Activated CD4-positive, alpha-beta memory T cell treated with anti-CD3 and anti-CD28 coated beads, Interleukin-2, amount 10 ng/mL, durations not matched to agents 7 days and 5 days (primary cell): ENCODE measurements at places on chromosomes 16 and 17. TPM values are rescaled to one million over a fixed set of nuclear protein-coding genes. Genes with fewer than 3 reads are reported as not detected.

ALG1 gene
- total RNA-seq = 18.7 TPM

GNGT2 gene
- 22.7 TPM for total RNA-seq

CD79B gene
- total RNA-seq = 50.2 TPM

TBX21 gene
- total RNA-seq = 61.1 TPM

MC1R gene
- total RNA-seq = 4.1 TPM

CNTNAP4 gene
- not detected for total RNA-seq

HBQ1 gene
- total RNA-seq = not detected

CHST4 gene
- total RNA-seq = not detected

PPL gene
- total RNA-seq = not detected

SLC6A4 gene
- 0.13 TPM for total RNA-seq

MYADML2 gene
- not detected for total RNA-seq

DNA sequence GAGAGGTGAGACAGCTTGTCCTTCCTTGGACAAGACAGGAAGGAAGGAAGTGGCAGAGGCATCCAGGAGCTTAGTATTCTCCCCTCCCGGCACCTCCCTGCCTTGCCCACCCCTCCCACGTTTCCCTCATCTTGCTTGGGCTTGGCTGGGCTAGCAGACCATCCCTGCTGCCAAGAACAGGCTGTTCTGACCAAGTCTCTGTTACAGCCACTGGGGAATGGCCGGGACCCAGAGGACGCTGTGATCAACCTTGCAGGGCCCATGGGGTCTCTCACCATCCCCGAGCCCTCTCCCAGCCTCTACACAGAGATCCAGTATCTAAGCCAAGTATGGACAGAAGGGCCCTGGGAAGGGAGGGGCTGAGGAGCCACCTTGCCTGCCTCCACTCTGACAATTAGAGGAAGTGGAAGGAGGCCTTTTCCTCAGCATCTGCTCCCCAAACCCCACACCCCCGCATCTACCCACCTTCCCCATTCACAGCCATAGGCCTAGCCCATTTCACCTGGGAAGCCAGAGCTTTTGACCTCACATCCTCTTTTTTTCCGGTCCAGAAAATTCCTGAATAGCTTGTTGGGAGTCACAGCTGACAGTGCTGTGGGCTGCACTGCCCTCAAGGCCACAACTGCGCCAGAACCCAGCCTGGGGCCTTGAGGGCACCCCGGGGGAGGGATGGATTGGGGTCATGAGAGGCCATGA lies 14.1 kb downstream of the CD300LG start:
- no peaks in the 10 kb centered on the region for H3K36me3 ChIP-seq
- H3K4me3 ChIP-seq = no peak overlapping the region
- no peaks in the 10 kb centered on the region for H3K4me1 ChIP-seq
- H3K27ac ChIP-seq = no peak overlapping the region
- DNase-seq = no peak

DNA sequence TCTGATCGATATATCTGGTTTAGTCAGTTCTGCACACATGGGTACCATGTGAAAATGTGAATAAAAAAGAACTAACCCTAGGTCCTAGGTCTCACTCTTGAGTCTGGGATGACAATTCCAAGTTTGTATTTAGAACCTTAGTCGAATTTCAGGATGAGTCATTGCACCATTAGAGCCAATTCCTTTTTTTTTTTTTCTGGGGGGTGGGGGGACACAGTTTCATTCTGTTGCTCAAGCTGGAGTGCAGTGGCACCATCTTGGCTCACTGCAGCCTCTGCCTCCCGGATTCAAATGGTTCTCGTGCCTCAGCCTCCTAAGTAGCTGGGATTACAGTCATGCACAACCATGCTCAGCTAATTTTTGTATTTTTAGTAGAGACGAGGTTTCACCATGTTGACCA lies 41.6 kb downstream of the SPAG9 start:
- H3K27me3 ChIP-seq = no peaks in the 10 kb centered on the region
- H3K27ac ChIP-seq = no peak overlapping the region
- H3K36me3 ChIP-seq = peaks cover 24% of the 10 kb centered on the region
- no peak overlapping the region for H3K4me3 ChIP-seq
- H3K4me1 ChIP-seq = peaks cover 2% of the 10 kb centered on the region

- no peaks in the 10 kb centered on the region for H3K27me3 ChIP-seq
- peak overlapping the region; percentile 95 for H3K27ac ChIP-seq
- H3K4me1 ChIP-seq = peaks cover 89% of the 10 kb centered on the region
Measured at GRCh38 chr16:68074850-68075555, 10.2 kb upstream of the NFATC3 start.

DNA sequence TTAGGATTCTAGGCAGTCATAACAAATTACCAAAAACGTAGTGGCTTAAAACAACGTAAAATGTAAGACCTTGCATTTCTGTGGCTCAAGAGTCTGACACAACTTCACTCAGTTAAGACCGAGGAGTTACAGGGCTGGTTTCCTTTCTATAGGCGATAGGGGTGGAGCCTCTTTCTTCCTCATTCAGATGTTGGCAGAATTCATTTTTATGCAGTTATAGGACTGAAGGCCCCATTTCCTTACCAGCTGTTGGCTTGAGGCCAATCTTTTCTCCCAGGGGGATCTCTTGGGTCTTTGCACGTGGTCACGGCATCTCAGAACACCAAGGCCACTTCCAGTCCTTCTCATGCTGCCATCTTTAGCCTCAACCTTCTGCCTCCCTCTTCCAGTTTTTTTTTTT lies 145.2 kb downstream of the KCNJ2 start:
- no peak overlapping the region for H3K4me3 ChIP-seq
- H3K27me3 ChIP-seq = no peaks in the 10 kb centered on the region
- H3K27ac ChIP-seq = no peak overlapping the region
- no peaks in the 10 kb centered on the region for H3K36me3 ChIP-seq
- DNase-seq = no peak

DNA sequence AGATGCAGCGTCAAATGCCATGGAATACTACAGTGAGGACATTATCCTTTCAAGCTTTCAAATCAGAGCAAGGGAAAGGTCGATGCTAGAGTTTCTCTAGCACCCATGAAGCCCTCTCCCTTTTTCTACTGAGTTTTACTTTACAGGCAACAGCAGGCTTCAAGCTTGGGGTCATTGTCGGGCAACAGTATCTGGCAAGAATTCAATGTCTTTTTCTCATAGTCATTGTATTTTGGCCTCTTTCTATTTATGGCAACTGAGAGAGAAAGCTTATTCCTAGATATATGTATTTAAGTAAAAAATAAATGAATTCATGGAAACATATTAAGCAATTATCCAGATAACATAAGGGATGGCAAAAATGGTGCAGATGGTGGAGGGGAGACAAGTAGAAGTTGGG lies 364 bp upstream of the CETP start:
- no peak overlapping the region for H3K4me3 ChIP-seq
- no peak overlapping the region for H3K27ac ChIP-seq
- peaks cover 3% of the 10 kb centered on the region for H3K27me3 ChIP-seq
- H3K4me1 ChIP-seq = peaks cover 19% of the 10 kb centered on the region

GRCh38 chr17:65560628-65561451 lies 608 bp downstream of the AXIN2 start:
- peak overlapping the region; percentile 62 for H3K27ac ChIP-seq
- H3K36me3 ChIP-seq = no peaks in the 10 kb centered on the region
- H3K4me1 ChIP-seq = peaks cover 20% of the 10 kb centered on the region
- DNase-seq = peak; percentile 71

DNA sequence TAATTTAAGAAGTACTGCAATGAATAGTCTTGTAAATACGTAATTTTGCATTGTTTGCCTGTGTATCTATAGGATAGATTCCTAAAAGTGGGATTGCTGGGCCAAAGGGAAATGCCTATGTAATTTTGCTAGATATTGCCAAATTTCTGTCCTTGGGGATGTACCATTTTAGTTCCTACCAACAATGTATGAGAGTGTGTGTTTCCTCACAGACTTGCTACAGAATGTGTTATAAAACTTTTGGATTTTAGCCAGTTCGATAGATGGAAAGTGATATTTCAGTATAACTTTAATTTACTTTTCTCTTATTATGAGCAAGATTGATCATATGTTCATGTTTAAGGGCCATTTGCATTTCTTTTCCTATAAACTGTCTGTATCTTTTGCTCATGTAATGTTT lies 8.3 kb downstream of the TANGO6 start:
- H3K36me3 ChIP-seq = no peaks in the 10 kb centered on the region
- no peak for DNase-seq
- no peak overlapping the region for H3K4me3 ChIP-seq
- H3K27ac ChIP-seq = no peak overlapping the region

- H3K4me1 ChIP-seq = no peaks in the 10 kb centered on the region
- H3K4me3 ChIP-seq = no peak overlapping the region
- no peaks in the 10 kb centered on the region for H3K27me3 ChIP-seq
- DNase-seq = no peak
- H3K36me3 ChIP-seq = no peaks in the 10 kb centered on the region
- no peak overlapping the region for H3K27ac ChIP-seq
Measured at GRCh38 chr16:62701426-62701825, 665.2 kb upstream of the CDH8 start.

- peaks cover 48% of the 10 kb centered on the region for H3K36me3 ChIP-seq
- peak overlapping the region; percentile 93 for H3K27ac ChIP-seq
- no peaks in the 10 kb centered on the region for H3K27me3 ChIP-seq
- peak; percentile 55 for DNase-seq
Measured at GRCh38 chr17:78355045-78355641, 4.7 kb downstream of the SOCS3 start.

GRCh38 chr17:51612692-51613091 lies 352.3 kb downstream of the UTP18 start:
- no peaks in the 10 kb centered on the region for H3K4me1 ChIP-seq
- DNase-seq = no peak

GRCh38 chr16:89958068-89958467 lies 9.5 kb downstream of the DEF8 start:
- DNase-seq = no peak
- no peaks in the 10 kb centered on the region for H3K27me3 ChIP-seq
- peaks cover 11% of the 10 kb centered on the region for H3K36me3 ChIP-seq
- H3K27ac ChIP-seq = no peak overlapping the region

- no peak overlapping the region for H3K4me3 ChIP-seq
- DNase-seq = no peak
Measured at GRCh38 chr17:29870836-29871465, 59.1 kb downstream of the SSH2 start.

DNA sequence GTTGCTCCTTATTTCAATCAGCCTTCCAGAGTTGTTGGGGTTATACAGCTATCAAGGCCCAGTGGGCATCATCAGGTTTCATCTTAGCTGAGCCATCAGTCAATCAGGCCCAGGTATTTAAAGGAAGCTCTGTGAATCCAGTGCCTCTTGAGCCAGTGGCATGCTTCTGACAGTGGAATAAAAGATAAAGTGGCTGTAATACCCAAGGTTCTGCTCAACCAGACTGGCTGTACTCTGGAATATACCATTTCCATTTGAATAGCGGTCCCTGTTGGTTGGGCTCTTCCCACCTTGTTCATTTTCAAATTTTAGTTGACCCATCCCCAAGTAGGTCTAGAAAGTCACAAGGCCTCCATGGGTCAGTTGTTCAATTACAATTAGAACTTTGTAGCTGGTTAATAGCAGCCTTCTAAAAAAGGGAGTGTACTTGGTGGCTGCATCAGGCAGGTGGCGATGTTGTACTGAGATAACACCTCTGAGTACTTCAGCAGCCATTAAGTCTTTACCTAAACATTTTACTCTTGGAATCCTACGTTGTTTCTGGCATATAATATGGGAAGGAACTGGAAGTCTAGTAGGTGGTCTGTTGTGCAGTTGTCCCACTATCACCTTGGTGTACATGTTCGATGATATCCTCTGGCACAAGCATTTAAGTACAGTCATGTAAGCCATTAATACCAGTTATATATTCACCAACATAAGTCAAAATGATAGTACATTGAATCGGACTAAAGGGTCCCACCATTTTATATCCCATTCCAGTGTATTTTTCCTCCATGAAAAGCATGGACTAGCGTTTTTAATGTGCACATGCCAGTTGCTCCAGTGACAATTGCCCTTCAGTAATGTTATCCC lies 294.1 kb downstream of the BCAS3 start:
- no peak overlapping the region for H3K4me3 ChIP-seq
- no peaks in the 10 kb centered on the region for H3K4me1 ChIP-seq

DNA sequence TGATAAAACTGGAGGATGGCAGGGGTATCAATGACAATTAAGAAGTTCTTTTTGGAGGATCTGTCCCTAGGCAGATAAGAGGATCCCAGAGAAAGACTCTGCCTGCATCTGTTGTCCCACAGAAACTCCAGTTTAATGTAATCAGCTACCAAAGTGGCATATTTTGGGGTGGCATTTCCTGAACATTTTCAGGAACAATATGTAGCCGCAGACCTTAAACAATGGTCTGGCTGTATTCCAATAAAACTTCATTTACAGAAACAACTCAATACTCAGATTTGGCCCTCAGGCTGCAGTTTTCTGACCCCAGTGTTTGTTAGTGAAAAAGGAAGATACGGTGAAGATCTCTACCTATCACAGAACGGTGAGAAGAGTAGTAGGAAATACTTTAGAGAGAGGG lies 46.1 kb downstream of the KCNJ16 start:
- no peak for DNase-seq
- no peaks in the 10 kb centered on the region for H3K4me1 ChIP-seq
- no peak overlapping the region for H3K4me3 ChIP-seq
- H3K27me3 ChIP-seq = no peaks in the 10 kb centered on the region

- H3K4me1 ChIP-seq = peaks cover 5% of the 10 kb centered on the region
- peaks cover 26% of the 10 kb centered on the region for H3K27me3 ChIP-seq
- no peak for DNase-seq
- H3K27ac ChIP-seq = no peak overlapping the region
Measured at GRCh38 chr17:47996201-47996600, 25.3 kb downstream of the CDK5RAP3 start.

- no peaks in the 10 kb centered on the region for H3K27me3 ChIP-seq
- no peak overlapping the region for H3K27ac ChIP-seq
- DNase-seq = no peak
- peaks cover 35% of the 10 kb centered on the region for H3K36me3 ChIP-seq
- peaks cover 44% of the 10 kb centered on the region for H3K4me1 ChIP-seq
- H3K4me3 ChIP-seq = no peak overlapping the region
Measured at GRCh38 chr16:89374393-89374960, 115.9 kb downstream of the ANKRD11 start.
